ENCODE measurements at places on chromosomes 2 and 18.

DNA sequence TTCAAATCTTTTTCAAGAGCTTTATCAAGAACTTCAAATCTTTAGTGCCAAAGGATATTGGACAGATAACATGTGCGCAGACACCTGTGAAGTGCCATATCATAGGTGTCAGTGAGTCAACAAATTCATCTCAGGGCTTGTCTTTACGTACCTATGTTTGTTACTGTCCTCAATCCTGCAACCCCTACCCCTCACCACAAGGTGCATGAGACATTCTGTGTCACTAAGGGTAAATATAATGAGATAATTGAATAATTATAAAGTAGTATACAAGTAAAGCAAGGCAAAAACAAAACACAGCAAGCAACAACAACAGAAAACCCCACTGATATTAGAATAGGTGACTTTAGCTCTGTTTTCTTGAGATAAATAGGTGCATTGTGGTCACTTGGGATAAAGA lies 1495.8 kb upstream of the TMEFF2 start:
- no peak for DNase-seq

- no peak for DNase-seq
These were observed 30.2 kb downstream of the MCFD2 start for GRCh38 chr2:46885376-46885775.

- no peak for DNase-seq
These were observed 49.3 kb downstream of the SLC39A10 start for GRCh38 chr2:195706161-195706900.

DNA sequence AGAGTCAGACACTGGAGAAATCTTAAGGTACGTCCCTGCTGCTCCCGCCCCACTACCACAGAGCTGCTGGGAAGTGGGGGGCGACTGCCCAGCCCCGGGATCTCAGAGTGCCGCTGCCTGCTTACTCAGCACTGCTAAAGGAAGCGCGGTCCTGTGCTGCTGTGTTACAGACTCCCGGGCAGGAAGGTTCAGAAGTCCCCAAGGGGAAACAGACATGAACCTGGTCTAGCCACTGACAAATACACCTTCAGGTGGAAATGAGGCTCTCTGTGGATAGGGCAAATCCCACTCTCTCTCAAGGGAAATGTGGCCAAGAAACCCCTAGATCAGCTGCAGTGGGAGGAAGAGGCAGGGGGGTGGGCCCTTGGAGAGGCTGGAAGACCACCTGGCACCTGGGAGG lies 13.7 kb downstream of the MTERF4 start:
- DNase-seq = no peak

- DNase-seq = no peak
These were observed 62.6 kb downstream of the PTPN2 start for GRCh38 chr18:12821408-12821807.

DNA sequence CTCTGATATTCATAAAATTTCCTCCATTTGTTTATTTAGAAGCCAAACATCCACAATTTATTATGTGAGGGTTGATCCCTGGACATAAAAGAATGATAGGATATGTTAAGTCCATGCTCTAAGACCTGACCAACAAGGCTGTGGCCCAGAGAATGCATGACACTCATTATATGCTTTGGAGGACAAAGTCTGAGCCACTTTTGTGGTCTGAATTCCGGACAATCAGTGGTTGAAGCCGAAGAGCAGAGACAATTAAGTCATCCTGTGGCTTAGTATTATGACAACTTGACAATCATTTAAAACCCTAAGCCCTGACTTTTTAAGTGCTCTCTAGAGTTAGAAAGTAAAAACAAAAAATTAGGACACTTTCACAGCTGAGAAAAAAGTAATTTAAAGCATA lies 483.3 kb downstream of the PLCL1 start:
- no peak for DNase-seq
